IMR-90 (cell line): ENCODE measurements at places on chromosomes 4 and X. TPM values are rescaled to one million over a fixed set of nuclear protein-coding genes. Genes with fewer than 3 reads are reported as not detected.
A peak's percentile ranks its signal among the peaks of the same experiment; 100 is the strongest.

The MAGEA2B gene
- total RNA-seq = not detected in 2 replicates

The CSAG3 gene
- total RNA-seq = not detected in 2 replicates

The VCX3B gene
- total RNA-seq = not detected in 2 replicates

The CCDC120 gene
- under 0.01 and 0.18 TPM in 2 replicates for total RNA-seq

The SNCA gene
- total RNA-seq = 0.36 and 0.56 TPM in 2 replicates

The FREM3 gene
- total RNA-seq = not detected in 2 replicates

The GPR34 gene
- total RNA-seq = not detected in 2 replicates

The TKTL2 gene
- total RNA-seq = not detected in 2 replicates

The HTRA3 gene
- 1.1 and 1.3 TPM in 2 replicates for total RNA-seq

The DRP2 gene
- 6.9 and 7.0 TPM in 2 replicates for total RNA-seq

DNA sequence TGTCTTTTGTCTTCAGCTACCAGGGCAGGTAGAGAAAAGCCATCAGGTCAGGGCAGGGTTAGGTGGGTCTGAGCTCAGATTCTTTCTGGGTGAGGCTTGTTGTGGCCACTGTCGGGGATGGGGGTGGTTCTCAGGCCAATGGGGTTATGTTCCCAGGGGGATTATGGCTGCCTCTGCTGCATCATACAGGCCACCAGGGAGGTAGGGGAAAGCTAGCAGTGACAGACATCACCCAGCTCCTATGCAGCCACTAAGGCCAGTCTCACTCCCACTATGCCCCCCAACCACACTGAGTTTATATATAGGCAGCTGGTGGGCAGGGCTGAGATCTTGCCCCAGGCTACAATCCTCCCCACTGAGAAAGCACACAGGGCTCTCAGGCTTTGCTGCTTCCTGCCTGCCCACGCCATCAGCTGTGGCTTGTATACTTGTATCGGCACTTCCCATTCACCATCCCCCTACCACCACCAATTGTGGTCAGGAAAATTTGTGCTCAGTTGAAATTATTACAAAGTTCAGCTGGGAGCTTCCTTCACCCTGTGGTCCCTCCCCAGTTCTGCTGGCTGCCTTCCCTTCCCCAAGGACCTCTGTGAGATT is 72.6 kb upstream of the PTPN13 start:
- no peaks in the 10 kb centered on the region for H3K36me3 ChIP-seq
- no peaks in the 10 kb centered on the region for H3K4me1 ChIP-seq
- H3K4me3 ChIP-seq = no peak overlapping the region
- DNase-seq = no peak
- peaks cover 2% of the 10 kb centered on the region; the same call in 1 of the 2 replicates for H3K27me3 ChIP-seq

- peak; percentile 61 for DNase-seq
- no peak overlapping the region for H3K4me3 ChIP-seq
- H3K27ac ChIP-seq = no peak overlapping the region
These were observed 11.8 kb downstream of the COMMD8 start for GRCh38 chr4:47451657-47452056.

DNA sequence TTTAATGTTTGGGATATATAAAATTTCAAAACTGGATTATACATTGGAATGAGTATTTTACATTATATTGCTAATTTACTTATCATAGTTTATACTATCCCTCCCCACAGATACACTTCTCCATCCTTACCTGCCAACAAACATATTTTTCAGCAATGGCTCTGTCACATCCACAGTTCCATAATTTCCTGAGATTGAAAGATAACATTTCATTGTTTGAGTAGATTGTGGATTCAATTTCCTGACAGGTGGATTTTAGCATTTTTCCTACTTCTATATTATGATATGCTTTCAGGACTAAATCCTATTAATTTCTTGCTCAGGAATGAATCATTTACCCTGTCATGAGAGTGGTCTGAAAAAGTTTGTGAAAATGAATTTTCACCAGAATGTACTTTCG is 115.3 kb upstream of the KLHL4 start:
- DNase-seq = no peak
- H3K27me3 ChIP-seq = no peaks in the 10 kb centered on the region
- H3K4me3 ChIP-seq = no peak overlapping the region
- H3K36me3 ChIP-seq = no peaks in the 10 kb centered on the region
- no peaks in the 10 kb centered on the region for H3K4me1 ChIP-seq

DNA sequence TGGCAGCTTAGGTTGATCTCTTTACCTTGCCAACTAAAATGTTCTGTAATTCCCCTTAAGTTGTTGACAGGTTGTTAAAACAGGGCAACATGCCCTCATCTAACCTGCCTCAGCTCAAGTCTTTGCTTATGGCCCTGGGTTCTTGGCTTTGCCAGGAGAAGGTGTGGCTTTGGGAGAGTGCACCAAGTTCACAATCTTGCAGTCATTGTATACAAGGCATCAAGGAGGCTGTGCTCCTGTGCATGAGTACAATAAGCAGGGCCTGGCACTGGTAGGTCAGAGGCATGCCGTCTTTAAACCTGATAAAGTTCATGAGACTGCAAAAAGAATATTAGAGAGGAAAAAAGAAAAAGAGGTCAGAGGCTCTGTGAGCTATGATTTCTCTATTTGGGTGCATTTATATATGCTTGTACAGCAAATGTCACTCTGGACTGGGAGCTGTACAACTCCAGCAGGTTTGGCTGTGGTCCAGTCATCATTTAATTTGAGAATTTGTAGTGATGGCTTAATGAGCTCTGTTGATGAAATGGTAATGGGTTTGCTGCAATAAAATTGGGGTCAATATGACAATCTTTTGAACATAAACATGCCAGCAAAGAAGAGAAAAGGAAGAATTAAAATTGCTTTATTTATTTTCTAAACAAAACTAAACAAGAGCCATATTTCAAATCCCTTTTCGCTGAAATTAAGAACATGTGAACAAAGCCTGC is 30.3 kb downstream of the AREG start:
- H3K36me3 ChIP-seq = no peaks in the 10 kb centered on the region
- no peak for DNase-seq
- no peak overlapping the region for H3K27ac ChIP-seq

GRCh38 chr4:139844459-139845036 is 178.9 kb downstream of the MGST2 start:
- no peaks in the 10 kb centered on the region for H3K36me3 ChIP-seq
- no peak overlapping the region for H3K27ac ChIP-seq
- no peaks in the 10 kb centered on the region for H3K27me3 ChIP-seq
- no peak overlapping the region for H3K4me3 ChIP-seq

DNA sequence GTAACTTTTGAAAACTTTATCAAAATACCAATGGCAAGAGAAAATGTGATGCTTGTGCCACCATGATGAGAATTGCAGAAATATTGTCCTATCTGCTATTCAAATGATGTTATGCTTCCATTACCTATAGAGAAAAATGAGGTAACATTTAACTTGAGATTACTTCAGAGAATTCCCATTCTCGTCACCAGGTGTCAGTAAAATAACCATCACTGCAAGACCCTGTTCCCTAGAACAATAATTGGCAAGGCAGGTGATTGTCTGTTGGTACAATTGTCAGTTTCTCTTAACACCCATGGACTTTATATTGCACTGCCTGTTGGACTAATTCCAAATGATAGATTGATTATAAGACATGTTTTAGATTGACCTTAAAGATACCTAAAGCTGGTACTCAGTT is 179.9 kb downstream of the GABRG1 start:
- no peak overlapping the region for H3K4me3 ChIP-seq
- DNase-seq = no peak
- no peaks in the 10 kb centered on the region for H3K4me1 ChIP-seq
- no peaks in the 10 kb centered on the region for H3K27me3 ChIP-seq
- H3K27ac ChIP-seq = no peak overlapping the region

- DNase-seq = no peak
- H3K4me3 ChIP-seq = no peak overlapping the region
- H3K36me3 ChIP-seq = no peaks in the 10 kb centered on the region
These were observed 43.2 kb downstream of the PARM1 start for GRCh38 chr4:74975848-74976824.

GRCh38 chrX:8868070-8868773 is 67.0 kb upstream of the FAM9A start:
- H3K36me3 ChIP-seq = no peaks in the 10 kb centered on the region
- no peak overlapping the region for H3K4me3 ChIP-seq

GRCh38 chr4:136680271-136680670 is 852.0 kb downstream of the PCDH18 start:
- DNase-seq = peak; percentile 9
- no peak overlapping the region for H3K27ac ChIP-seq
- no peak overlapping the region for H3K4me3 ChIP-seq
- peaks cover 2% of the 10 kb centered on the region; the same call in 1 of the 2 replicates for H3K4me1 ChIP-seq

DNA sequence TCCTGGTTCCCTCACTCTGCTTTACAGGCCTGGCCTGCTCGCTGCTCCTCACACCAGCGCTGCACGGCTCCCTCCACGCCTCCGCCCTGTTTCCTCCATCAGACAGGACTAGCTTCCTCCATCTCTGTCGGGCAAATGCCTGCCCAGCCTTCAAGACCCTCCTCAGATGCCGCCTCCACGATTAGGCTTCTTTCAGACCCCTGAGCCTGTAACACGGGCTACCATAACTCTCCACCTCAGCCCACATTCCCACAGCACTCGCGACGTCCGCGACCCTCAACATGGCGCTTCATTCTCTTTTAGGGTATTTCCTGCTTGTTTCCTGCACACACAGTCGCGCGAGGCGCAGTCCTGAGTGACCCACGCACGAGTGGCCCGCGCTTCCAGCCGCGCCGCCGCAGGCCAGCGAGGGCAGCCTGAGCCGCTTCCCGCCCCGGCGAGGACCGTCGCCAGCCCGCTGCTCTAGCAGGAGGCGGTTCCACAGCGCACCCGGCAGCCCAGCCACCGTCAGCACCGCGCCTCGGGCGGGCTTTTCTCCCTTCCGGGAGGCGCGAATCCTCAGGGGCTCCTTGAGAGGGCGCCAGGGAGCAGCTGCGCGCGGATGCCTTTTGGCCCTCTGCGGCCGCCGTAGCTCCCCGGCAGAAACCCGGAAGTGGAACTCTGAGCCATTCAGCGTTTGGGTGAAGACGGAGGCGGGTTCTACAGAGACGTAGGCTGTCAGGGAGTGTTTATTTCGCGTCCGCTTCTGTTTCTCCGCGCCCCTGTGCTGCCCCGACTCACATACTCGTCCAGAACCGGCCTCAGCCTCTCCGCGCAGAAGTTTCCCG is at the start of gene FRG1:
FRG1 (plus strand) TSS at position 695 of the 827 bp plus-strand sequence. CDS start 138 bp downstream, outside the sequence.
- H3K36me3 ChIP-seq = no peaks in the 10 kb centered on the region; the same call in 1 of the 2 replicates
- DNase-seq = peak; percentile 93
- H3K27ac ChIP-seq = peak within 1 kb of the TSS; percentile 84
- no peaks in the 10 kb centered on the region for H3K27me3 ChIP-seq
- no peaks in the 10 kb centered on the region; the same call in 1 of the 2 replicates for H3K4me1 ChIP-seq

GRCh38 chr4:158090323-158090722 is 82.5 kb downstream of the GASK1B start:
- no peak overlapping the region for H3K27ac ChIP-seq
- no peaks in the 10 kb centered on the region for H3K27me3 ChIP-seq
- peaks cover 2% of the 10 kb centered on the region; the same call in 1 of the 2 replicates for H3K4me1 ChIP-seq
- peak; percentile 11 for DNase-seq

DNA sequence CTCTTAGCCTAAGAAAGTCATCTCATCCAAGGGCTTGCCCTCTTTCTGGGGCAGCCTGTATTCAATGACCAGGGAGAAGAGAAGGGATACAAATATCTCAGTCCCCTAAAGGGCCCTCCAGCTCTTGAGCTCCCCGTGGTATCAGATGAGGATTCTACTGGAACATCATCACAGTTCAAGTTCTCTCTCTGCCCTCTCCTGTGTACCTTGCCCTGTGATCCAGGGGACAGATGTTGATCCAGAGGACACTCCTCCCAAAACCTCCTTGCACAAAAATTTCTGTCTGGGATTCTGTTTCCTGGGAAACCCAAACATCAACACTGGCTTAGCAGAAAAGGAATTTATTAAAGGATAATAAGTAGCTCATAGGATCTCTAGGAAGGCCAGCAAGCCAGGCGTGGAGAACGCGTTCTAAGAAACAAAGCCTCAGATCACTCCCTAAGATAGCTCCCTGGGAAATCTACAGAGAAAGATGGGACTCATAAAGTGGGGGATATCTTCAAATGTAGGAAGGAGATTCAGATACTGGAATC is 296.3 kb upstream of the KLF3 start:
- no peak overlapping the region for H3K4me3 ChIP-seq
- H3K36me3 ChIP-seq = no peaks in the 10 kb centered on the region
- peaks cover 2% of the 10 kb centered on the region; the same call in 1 of the 2 replicates for H3K4me1 ChIP-seq
- no peak for DNase-seq

DNA sequence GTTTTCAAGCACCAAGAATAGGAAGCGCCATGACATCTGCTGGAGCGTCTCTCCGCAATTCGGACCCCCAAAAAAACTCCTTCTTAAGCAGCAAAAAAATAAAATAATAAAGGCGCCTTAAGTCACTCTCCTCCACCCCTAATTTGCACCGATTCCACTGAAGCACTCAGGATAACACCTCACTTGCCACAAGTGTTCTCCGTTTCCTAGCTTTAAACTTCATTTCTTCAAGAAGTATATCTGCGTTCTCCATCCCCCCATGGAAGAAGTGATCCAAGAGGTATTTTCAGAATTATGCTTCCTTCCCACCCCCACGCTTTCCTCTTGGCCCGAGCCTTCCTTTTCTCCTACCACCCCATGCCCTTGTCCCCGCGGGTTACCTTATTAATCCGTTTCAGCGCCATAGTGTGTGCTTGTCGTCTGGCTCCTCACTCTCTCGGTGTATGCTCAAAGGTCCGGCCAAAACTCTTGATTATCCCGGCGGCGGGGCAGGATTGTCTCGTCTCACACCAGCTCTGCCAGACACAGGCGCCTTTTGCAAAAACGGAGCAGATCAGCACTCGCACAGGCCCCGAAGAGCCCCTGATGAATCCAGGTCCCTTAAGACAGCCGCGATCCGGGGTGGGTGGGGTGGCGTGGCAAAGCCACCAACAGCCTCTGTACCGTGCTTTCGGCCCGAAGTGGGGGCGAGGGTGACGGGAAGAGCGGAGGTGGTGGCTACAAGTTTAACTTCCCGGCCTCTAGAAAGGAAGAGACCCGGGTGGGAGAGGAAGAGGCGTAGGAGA is 1.1 kb downstream of the UBE2D3 start:
- H3K4me3 ChIP-seq = peak overlapping the region; percentile 69
- H3K27ac ChIP-seq = peak overlapping the region; percentile 97
- DNase-seq = no peak

- no peaks in the 10 kb centered on the region for H3K4me1 ChIP-seq
- no peaks in the 10 kb centered on the region for H3K27me3 ChIP-seq
- no peak overlapping the region for H3K27ac ChIP-seq
These were observed 24.8 kb upstream of the EOLA2 start for GRCh38 chrX:149962859-149963757.

DNA sequence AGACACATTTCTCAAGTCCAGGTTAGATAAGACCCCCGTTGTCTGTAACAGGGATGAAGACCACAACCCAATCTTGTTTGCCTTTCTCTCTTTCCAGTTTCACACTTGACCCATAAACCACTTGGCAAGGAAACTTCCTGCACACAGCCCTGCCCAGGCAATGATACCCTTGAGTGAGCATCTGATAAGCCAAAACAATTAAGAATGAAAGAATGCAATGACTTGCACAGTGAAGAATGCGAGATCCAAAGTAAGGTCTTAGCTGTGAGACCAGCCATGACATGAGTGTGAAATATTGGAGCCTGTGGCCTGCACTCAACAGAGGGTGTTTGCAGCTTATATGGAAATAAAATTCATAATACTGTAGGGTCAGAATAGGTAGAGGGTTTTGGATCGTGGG is 37.9 kb upstream of the MXRA5 start:
- H3K4me1 ChIP-seq = no peaks in the 10 kb centered on the region
- no peak overlapping the region for H3K4me3 ChIP-seq
- no peak for DNase-seq
- H3K36me3 ChIP-seq = no peaks in the 10 kb centered on the region

GRCh38 chrX:154348114-154348531 is 26.3 kb downstream of the FLNA start:
- H3K27ac ChIP-seq = no peak overlapping the region
- H3K27me3 ChIP-seq = no peaks in the 10 kb centered on the region
- H3K4me1 ChIP-seq = no peaks in the 10 kb centered on the region
- H3K36me3 ChIP-seq = peaks cover 52% of the 10 kb centered on the region
- DNase-seq = no peak

- no peak overlapping the region for H3K27ac ChIP-seq
- no peak overlapping the region for H3K4me3 ChIP-seq
- H3K27me3 ChIP-seq = no peaks in the 10 kb centered on the region
- H3K4me1 ChIP-seq = no peaks in the 10 kb centered on the region
- DNase-seq = no peak
These were observed 970.1 kb downstream of the ADGRL3 start for GRCh38 chr4:62170235-62170634.
